CD4-positive, alpha-beta T cell treated with Interleukin-15 for 4 hours (primary cell): ENCODE measurements at places on chromosomes 4 and X.

DNA sequence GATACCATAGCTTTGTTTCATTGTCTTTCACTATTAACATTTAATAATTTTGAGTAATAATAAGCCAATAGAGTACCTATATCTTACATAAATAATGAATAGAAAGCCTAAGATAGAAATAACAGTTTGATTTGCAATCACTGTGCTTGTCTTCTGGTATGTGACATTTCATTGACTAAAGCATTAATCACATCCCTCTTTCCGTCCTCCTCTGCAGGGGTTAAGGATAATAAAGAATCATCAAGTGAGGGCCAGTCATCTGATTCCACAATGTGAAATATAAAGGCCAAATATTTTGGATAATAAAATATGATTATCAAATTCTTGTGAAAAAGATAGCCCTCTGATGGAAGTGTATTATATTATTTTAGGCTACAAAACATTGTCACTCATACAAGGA, 2073.4 kb downstream of the ARAP2 start:
- DNase-seq: no peak

- DNase-seq: no peak
These were observed 114.8 kb upstream of the NEIL3 start for GRCh38 chr4:177194906-177195305.

GRCh38 chr4:145230726-145231125, 50.3 kb upstream of the OTUD4 start:
- DNase-seq: no peak

DNA sequence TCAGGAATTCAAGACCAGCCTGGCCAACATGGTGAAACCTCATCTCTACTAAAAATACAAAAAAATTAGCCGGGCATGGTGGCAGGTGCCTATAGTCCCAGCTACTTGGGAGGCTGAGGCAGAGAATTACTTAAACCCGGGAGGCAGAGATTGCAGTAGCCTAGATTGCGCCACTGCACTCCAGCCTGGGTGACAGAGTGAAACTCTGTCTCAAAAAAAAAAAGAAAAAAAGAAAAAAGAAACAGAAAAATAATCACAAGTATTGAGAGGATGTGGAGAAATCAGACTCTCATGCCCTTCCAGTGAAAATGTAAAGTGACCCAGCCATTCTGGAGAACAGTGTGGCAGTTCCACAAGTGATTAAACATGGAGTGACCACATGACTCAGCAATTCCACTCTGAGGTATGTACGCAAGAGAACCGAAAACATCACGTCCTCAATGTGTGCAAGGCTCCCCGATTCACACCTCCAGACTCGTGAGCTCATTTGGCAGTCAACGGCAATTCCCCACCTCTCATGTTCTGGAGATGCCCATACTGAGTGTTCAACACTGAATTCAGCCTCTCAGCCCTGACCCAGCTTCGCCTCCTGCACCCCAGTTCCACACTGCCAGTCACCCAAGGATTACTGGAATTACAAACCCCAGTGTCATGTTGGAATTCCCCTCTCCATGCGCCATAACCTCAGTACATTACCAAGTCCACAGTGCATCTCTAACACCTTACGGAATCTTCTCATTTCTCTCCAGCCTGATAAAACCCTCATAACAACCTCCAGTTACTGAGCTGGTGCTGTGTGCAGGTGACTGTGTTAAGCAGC, 21.1 kb downstream of the ACOX3 start:
- no peak for DNase-seq

GRCh38 chr4:72969976-72970375, 99.5 kb downstream of the COX18 start:
- DNase-seq: no peak

DNA sequence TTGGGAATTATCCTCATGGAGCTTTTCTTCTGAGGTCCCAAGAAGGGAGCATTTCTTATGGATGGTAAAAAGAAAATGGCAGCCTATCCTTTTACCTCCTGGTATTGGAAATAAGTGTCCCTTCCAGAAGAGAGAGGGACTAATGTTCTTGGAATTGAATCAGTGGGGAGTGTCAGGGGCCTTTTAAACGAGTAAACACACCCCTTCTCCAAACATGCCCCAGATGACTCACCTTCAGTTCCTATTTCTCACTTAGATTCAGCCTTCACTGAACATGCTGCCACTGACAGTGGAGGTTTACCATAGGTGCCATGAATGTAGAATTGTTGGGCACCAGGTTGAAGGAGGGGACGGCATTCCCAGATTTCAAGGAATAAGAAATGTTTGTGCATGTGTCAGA, 19.0 kb downstream of the MAGEC2 start:
- DNase-seq: no peak

GRCh38 chr4:88138561-88138960, 19.9 kb downstream of the ABCG2 start:
- DNase-seq: no peak

DNA sequence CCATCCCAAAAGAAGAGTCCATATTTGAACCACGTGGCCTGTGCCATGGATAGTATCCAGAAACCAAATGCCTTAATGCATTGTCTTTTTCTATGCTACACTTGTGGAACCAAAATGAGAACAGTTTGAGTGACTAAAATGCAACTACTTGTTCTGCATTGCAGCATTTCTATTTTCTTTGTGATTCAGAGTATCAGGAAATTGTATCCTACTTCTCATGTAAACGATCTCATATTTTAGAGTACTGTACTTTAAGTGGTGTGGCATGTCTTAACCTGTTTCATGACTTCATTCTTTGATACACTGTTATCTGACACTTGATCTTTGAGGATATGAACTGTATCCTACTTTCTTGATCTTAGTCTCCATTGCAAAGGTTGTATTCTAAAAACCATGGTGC, 167.2 kb upstream of the WDR1 start:
- DNase-seq: no peak

- DNase-seq: no peak
These were observed 50.6 kb downstream of the ENPEP start for GRCh38 chr4:110526589-110526988.

DNA sequence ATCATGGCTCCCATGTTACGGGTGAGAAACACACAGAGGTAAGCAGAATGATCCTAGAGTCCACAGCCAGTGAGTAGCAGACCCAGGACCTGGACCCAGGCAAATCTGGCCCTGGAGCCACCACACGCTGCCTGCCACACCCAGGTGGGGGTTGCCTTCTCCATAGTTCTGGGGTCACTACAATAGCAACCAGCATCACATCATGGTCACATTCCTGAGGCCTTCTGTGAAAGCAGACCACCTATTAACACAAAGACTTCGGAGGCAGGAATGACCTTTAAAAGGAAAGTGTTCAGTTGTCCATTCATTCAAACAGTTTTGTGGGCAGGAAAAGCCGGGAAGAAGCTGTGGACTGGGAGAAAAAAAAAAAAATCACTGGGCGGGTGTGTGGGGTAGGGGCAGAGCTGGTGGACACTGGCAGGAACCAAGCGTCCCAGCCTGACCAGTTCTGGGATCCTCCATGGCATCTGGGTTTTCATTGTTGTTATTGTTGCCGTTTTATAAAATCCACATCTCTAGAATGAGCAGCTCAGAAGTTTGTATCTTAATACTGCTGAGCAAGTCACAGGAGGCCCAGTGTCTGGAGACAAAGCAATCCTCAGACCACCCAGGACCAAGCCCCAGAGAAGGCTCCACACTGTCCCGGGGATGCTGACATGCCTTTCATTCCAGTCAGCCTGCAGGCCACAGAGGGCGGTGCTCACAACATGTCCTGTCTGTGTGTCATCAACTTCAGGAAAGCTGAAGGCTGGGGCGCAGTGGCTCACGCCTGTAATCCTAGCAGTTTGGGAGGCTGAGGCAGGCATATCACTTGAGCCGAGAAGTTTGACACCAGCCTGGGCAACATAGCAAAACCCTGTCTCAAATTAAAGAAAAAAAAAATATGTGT, 67.0 kb downstream of the SEL1L3 start:
- no peak for DNase-seq

DNA sequence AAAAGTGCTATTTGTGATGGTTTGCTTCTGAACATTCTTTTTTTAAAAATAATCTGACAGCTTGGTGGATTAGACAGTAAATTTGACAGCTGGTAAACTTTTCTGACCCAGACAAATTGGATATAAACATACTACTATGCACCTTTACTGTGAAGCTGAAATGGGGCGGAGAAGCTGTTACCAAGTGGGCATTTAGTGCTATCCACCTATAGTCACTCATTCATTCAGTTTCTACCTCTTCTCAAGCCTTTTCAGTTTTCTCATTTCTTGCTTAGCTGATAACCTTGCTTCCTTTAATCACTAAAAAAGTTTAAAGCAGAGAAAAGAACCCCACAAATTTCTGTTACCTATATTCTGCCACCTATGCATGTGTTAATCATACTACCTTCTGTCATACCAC, 5.2 kb downstream of the RPS3A start:
- no peak for DNase-seq

- no peak for DNase-seq
These were observed 310.5 kb upstream of the DDX53 start for GRCh38 chrX:22689290-22689689.

DNA sequence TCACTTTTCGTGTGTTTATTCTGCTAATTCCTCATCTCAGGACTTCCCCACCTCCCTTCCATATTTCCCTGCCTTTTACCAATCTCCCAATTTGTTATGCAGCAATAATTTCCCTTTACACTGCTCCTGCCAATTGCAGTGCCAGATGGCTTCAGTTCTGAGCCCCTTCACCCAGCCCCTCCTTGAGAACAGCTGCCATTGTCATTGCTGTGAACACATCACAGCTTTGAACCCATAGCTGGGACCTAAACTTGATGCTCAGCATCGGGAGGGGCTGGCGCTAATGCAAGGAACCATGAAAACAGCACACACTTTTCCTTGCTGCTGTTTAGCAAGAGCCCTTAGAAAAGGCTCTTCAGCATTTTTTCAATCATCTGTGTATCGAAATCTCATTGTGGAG, 104.9 kb downstream of the ALPK1 start:
- no peak for DNase-seq

- no peak for DNase-seq
These were observed 8.2 kb downstream of the KLHL4 start for GRCh38 chrX:87525771-87526229.

DNA sequence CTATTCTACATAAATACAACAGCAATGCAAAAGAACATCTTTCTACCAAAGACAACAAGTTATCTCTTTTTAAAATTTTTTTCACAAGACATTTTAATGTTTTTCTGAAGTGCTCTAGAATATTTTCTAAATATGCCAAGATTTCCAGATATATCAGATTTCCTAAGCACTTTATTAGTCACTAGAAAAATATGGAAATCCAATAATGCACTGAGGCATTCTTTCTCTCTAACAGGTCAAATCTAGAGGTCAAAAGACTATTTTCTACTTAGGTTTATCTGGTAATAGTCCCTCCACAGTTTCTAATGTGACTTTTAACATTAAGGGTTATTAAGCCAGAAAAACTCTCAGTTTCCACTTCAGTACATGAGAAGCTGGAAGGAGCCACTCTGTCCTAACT, 1041.2 kb upstream of the INTU start:
- DNase-seq: no peak

DNA sequence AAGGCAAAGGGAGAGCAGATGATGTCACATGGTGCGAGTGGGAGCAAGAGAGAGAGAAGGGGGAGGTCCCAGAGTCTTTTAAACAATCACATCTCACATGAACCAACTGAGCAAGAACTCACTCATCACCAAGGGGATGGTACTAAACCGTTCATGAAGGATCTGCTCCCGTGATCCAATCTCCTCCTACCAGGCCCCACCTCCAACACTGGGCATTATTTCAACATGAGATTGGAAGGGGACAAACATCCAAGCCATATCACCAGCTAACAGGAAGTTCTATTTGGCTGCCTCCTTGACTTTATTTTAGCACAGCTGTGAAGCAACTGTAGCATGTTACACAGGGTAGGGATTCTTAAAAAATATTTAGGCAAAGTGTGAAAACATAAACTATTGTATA, 102.5 kb downstream of the DDIT4L start:
- no peak for DNase-seq

GRCh38 chrX:72041871-72042851, 89.6 kb downstream of the RTL5 start:
- DNase-seq: no peak

- no peak for DNase-seq
These were observed 11.8 kb downstream of the DAPP1 start for GRCh38 chr4:99828477-99828876.

DNA sequence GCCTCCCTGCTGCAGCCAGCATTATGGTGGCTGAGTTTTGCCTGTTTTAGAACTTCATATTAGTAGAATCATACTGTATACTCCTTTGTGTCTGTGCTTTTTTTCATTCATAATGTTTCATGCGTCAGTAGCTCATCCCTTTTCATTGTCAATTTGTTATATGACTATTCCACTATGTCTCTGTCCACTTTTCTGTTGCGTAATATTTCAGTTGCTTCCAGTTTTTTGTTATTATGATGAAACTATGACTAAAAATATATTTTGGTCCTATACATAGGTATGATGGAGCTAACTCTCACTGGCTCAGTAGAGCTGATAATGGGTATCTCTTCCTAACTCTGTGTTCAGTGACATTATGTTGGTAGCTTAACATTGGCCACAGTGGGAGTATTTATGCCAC, 48.3 kb downstream of the DMP1 start:
- DNase-seq: no peak

DNA sequence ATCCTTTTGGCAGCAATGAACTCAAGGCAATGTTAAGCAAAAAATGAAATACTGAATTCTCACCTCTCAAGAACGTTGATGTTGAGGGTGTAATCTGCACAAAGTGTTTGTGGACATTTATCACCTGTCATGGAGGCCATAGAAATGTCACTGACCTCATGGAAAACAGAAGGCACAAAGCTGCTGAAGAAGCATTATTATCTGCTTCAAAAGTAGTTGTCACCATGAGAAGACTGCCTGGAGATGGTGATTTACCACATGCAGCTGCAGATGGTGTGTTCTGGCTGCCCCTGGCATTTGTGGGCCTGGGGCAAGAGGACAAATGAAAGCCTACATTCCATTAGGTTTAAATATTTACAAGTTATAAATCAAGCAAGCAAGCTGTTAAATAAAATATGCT, 116.8 kb upstream of the RPS6KA3 start:
- DNase-seq: no peak

GRCh38 chr4:45576275-45576674, 547.6 kb downstream of the GABRG1 start:
- DNase-seq: no peak

DNA sequence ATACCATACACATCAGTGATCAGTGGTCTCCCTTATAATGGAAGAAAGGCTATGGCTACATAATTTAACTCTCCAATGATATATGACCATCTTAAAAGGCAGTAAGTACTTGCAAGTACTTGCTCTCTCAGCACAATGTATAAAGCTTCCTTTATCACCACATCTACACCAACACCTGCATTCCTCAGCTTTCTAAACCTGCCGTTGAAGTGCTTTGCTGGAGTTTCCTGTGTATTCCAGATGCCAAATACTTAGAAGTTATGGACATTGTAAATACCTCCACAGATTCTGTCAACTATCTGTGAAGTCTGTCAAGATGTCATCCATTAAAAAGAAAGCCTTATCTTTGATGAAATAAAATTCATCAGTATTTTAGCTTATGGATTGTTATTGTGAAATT, 335.0 kb upstream of the GALNTL6 start:
- no peak for DNase-seq

DNA sequence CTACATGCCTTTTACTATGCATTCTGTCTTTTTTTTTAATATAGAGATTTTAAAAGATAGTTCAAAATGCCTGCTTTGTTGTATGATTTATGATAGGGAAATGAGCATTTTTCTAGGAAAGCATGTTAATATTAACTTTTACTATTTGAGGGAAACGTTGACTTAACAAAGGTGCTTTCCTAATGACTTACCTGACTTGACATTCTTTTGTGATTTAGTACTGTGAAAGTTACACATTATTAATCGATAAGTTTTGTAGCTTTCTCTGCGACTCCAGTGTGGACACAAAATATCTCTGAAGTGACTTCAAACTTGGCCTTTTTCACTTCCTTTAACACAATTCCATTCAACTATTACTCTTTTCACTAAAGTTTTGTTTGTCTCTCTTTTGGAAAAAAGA, 184.3 kb downstream of the GC start:
- DNase-seq: no peak
